ENCODE measurements at places on chromosomes 3 and 15. TPM values are rescaled to one million over a fixed set of nuclear protein-coding genes. Genes with fewer than 3 reads are reported as not detected.

Gene NAA80
- total RNA-seq, result 13.1 TPM

Gene RCN2
- total RNA-seq, result 217 TPM

Gene CDHR4
- not detected for total RNA-seq

Gene CCR8
- total RNA-seq, result not detected

Gene NOX5
- not detected for total RNA-seq

Gene LARP6
- 45.4 TPM for total RNA-seq

Gene GNAT1
- not detected for total RNA-seq

Gene PLSCR5
- total RNA-seq, result not detected

Gene RAF1
- total RNA-seq, result 115 TPM

Gene FOXB1
- not detected for total RNA-seq

Gene PLD1
- total RNA-seq, result 15.9 TPM

Gene ATP13A4
- not detected for total RNA-seq

Gene SLC28A2
- not detected for total RNA-seq

GRCh38 chr3:172551874-172552273 is 28.6 kb upstream of the TNFSF10 start:
- no peak for DNase-seq

DNA sequence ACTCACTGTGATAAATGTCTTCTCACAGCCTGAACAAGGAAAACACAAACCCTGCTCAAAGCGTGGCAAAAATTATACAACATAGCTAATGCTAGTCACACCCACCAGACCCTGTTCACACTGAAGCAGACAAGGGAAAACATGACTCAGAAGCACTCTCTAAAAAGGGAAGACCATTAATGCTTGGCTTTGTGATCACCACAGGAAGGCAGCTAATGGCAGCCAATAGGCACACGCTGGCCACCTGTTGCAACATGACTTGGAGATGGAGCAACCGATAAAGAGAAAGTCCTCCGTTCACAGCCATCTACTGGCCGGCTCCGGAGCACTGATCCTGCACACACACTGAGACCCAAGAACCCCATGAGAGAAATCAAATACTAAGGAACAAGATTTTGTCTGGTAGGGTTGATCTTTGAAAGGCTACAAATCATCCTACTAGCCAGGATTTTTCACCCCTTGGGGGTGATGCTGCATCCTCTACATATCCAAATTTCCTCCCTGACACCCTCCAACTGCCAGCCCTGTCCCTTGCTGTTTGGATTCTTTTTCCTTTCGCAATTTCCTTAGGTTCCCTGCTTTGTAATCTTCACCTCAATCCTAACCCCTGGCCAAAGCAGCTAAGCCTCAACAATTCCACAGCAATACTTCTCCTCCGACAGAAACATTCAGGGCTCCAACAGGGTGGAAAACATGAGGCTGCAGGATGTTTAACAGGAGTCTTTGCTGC is 3.2 kb downstream of the ZXDC start:
- peak; percentile 95 for DNase-seq

- DNase-seq, result no peak
These were observed 137.4 kb downstream of the RYR3 start for GRCh38 chr15:33448151-33448550.

DNA sequence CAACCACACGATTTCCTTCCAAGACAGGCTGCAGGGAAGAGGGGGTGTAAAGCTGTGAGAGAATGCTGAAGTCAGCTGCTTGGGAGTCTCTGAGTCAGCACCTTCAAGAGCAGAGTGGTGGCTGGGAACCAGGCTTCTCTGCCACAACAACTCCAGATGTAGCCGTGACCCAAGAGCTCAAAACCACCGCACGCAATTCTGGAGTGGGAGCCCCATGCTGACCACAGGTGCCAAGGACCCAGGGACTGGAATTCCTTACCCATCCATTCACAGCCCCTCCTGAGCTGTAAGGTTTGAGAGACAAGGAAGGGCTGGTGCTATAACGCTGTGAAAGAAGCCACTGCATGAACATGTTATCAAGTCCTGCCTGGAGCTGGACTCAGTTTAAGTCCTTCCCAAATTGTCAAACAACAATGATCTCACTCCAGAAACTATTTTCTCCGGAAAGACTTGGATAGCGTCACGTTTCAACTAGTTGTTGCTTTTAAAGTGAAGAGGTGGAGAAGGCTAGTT is 61.4 kb downstream of the UMPS start:
- peak; percentile 49 for DNase-seq

GRCh38 chr3:129320825-129321487 is 42.3 kb downstream of the HMCES start:
- no peak for DNase-seq

DNA sequence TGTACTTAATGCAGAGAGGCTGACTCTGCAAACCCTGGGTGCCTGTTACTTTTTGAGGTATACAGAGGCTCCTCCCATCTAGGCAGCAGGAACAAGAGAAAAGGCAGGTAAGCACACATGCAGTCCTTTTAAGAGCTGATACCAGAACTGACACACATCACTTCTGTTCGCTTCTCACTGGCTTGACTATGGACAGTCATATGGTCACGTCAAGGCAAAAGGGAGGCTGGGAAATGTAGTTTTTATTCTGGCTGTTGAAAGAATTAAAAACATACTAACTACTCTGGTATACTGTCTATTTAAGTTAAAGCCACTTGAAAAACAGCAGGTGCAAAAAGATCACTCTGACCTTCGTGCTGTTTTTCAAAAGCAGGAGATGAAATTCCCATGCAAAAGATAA is 218.3 kb downstream of the CTNNB1 start:
- DNase-seq, result no peak

GRCh38 chr15:70362350-70362749 is 264.6 kb upstream of the TLE3 start:
- no peak for DNase-seq

- DNase-seq, result peak; percentile 6
These were observed 188.9 kb upstream of the MEIS2 start for GRCh38 chr15:37289109-37289765.

- DNase-seq, result no peak
These were observed 44.6 kb downstream of the ANKRD28 start for GRCh38 chr3:15753056-15753710.

- DNase-seq, result no peak
These were observed 310.6 kb downstream of the MAGI1 start for GRCh38 chr3:65728138-65728537.

DNA sequence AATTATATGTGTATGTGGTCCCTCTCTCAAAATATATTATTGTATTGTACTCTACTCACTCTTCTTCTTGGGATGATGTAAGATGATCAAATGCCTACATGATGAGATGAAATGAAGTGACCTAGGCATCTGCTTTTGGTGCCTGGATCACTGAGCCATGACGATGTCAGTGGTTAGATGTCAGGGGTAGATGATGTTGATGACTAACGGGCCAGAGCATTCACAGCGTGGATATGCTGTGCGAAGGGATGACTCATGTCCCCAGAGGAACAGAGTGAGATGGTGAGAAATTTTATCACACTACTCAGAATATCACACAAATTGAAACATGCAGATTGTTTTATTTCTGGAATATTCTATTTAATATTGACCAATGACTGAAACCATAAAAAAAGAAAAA is 233.9 kb upstream of the CADM2 start:
- DNase-seq, result peak; percentile 87

- DNase-seq, result no peak
These were observed 80.4 kb upstream of the TGFBR2 start for GRCh38 chr3:30526031-30526430.

DNA sequence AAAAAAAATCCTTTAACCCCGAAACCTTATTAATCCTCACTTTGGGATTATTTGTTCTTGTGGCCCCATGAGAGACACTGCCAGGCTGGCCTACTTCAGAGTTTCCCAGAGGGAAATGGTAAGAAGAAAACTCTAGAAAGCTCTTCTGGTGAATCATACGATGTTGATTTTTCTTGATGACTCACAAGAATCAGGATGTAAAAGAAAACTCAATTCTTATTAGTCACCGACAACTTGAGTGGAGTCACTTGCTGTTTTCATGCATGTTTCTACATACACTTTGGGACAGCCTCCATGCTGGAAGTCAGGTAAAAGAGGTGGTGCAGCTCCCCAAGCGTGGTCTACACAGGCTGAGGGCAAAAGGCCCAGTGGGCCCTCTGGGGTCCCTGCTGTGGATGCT is 42.8 kb downstream of the MYO5C start:
- peak; percentile 92 for DNase-seq

- DNase-seq, result peak; percentile 8
These were observed 39.0 kb downstream of the NSUN3 start for GRCh38 chr3:94101860-94102259.

DNA sequence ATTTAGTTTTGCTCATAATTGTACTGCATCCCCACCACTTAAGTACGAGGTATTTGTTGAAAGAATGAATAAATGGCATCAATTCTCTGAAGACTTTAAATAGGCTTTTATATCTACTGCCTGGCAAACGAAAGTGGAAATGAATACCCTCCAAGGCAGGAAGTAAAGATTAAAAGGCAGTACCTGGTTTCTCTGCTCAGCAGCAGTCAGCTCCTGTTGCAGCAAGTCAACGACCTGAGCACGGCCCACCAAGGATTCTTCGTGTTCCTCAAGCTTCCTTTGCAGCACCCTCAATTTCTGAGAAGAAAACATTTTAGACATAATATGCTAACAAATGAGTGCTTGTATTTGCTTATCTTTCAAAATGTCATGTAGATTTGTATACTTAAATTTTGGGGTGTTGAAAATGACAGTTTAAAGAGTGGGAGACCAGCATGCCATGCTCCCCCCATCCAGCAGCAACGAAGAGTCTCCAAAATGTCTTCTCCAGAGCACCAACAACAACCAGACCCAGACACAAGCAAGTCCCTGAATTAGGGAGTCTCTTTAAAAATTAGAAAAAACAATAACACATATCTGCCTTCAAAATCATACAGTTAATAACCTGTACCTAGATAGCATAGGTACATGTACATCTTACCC is 31.2 kb downstream of the GOLGB1 start:
- DNase-seq, result no peak

- no peak for DNase-seq
These were observed 408.2 kb upstream of the RASGRP1 start for GRCh38 chr15:38972831-38973230.

DNA sequence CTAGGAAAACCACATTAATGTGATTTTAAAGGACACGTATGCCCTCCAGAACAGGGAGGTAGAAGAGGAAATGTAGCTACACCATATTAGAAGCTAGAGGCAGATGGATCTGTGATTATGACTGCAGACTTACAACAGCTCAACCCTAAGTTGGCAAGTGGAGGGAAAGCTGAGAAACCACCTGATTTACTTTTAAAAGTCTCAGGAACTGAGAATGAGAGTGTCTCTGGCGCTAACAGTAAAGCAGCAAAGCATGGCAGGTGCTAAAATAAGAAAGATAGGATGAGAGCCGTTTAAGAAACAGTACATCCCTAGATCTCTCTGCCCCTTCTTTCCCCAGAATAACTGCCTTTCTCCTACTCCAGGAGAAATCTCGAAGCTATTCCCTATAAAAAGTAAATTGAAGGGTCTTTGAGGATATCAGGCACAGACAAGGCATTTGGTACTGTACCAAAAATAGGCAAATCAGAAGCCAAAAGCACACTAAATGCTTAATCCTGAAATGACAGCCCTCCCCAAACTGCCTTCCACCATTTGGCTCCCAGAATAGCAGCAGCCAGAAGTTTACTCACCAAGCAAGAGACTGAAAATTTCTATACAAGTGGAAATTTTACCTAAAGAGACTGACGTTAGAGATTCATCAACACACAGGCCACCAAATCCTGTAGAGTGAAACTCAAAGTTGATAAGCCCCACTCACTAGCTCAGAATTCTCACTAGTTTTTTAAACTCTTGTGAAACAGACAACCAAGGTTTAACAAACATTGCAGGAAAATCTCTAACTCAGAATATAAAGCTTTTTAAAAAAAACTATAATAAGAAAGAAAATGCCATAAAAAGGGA is 34.3 kb upstream of the PARP14 start:
- DNase-seq, result no peak

DNA sequence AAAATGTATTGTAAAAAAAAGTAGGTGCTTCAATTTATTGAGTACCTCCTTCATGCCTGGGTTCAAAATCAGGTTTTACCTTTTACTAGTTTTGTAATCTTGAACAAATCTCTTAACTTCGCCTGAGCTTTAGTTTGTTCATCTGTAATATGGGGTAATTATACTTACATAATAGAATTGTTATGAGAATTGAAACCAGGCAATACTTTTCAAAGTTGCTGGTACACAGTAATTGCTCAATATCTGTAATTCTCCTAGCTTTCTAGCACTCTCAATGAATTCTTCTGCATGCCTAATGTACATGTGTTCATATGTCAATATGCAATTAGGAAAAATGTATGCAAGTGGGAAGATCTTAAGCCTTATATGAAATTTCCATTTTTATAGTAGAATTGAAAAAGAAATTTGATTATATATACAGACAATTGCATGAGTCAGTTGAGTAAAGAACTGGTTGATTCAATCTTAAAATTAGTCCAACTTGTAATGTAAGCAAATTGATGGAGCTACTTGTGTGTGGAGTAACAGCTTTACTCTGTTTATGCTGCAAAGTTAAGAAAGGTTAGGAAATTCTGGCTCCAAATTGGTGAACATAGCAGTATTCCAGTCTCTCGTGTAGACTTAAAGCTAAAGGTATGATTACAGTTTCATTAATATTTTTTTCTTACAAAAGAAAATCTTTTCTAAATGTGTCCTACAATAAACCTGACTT is 4.1 kb downstream of the TNFSF10 start:
- no peak for DNase-seq

DNA sequence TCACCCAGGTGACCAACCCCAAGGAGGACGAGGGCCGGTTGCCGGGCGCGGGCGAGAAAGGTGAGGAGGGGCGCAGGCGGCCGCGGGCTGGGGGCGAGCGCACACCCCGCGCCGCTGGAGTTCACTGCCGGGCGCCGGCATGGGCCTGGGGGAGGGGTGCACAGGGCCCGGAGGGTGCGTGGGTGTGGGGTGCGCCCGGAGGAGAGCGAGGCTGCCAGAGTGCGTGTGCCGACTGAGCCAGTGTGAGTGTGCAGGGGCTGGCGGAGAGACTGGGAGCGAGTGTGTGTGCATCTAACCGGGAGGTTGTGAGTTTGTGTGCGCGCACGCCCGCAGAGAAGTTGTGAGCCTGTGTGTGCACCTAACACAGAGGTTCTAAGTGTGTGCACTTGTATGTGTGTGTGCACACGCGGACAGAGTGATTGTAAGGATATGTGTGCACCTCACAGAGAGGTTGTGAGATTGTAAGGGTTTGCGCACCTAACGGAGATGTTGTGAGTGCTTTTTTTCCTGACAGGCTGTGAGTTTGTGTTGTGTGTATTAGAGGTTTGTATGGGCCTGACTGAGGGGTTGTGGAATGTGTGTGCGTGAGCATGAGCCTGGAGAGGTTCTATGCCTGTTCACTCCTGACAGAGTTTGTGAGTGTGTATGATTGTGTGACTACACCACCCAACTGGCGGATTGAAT is 681 bp downstream of the CTDSPL start:
- DNase-seq, result no peak
